ENCODE measurements at places on chromosomes 12 and 14. TPM values are rescaled to one million over a fixed set of nuclear protein-coding genes. Genes with fewer than 3 reads are reported as not detected.

The LRTM2 gene
- not detected for total RNA-seq

The PTPRQ gene
- total RNA-seq: not detected

The IFNG gene
- total RNA-seq: not detected

The ACOT2 gene
- total RNA-seq: 7.2 TPM

The BEGAIN gene
- 3.0 TPM for total RNA-seq

The SVOP gene
- total RNA-seq: not detected

The NDRG2 gene
- total RNA-seq: 27.2 TPM

The TSHR gene
- not detected for total RNA-seq

The HNF1A gene
- total RNA-seq: not detected

The ANO2 gene
- 5.5 TPM for total RNA-seq

The ACYP1 gene
- total RNA-seq: 24.8 TPM

The GALNT6 gene
- total RNA-seq: 10.7 TPM

The CISTR gene
- not detected for total RNA-seq

The CLEC1B gene
- total RNA-seq: not detected

The TBPL2 gene
- not detected for total RNA-seq

The OAS2 gene
- total RNA-seq: not detected

The OTOGL gene
- 0.31 TPM for total RNA-seq

The ERBB3 gene
- 52.4 TPM for total RNA-seq

The BHLHE41 gene
- total RNA-seq: 3.4 TPM

The REM2 gene
- total RNA-seq: 1.1 TPM

The RACGAP1 gene
- total RNA-seq: 63.5 TPM

The GPD1 gene
- 1.2 TPM for total RNA-seq

The KLHL33 gene
- not detected for total RNA-seq

The DLGAP5 gene
- 150 TPM for total RNA-seq

The MRPL42 gene
- 176 TPM for total RNA-seq

The FICD gene
- total RNA-seq: 6.0 TPM

The SOCS2 gene
- total RNA-seq: 18.0 TPM

The HOXC6 gene
- total RNA-seq: not detected

The EGLN3 gene
- 27.3 TPM for total RNA-seq

The RHOJ gene
- not detected for total RNA-seq

The CCDC196 gene
- total RNA-seq: not detected

The OASL gene
- total RNA-seq: not detected

The MYO1H gene
- not detected for total RNA-seq
